Central memory CD8-positive, alpha-beta T cell (primary cell): ENCODE measurements at places on chromosomes 7 and 10.
A peak's percentile ranks its signal among the peaks of the same experiment; 100 is the strongest.

- peaks cover 21% of the 10 kb centered on the region for H3K36me3 ChIP-seq
- H3K4me3 ChIP-seq = peak overlapping the region; percentile 96
- peaks cover 49% of the 10 kb centered on the region for H3K4me1 ChIP-seq
- DNase-seq = no peak
- H3K27ac ChIP-seq = peak overlapping the region; percentile 99
These were observed 818 bp downstream of the DLD start for GRCh38 chr7:107891636-107892366.

DNA sequence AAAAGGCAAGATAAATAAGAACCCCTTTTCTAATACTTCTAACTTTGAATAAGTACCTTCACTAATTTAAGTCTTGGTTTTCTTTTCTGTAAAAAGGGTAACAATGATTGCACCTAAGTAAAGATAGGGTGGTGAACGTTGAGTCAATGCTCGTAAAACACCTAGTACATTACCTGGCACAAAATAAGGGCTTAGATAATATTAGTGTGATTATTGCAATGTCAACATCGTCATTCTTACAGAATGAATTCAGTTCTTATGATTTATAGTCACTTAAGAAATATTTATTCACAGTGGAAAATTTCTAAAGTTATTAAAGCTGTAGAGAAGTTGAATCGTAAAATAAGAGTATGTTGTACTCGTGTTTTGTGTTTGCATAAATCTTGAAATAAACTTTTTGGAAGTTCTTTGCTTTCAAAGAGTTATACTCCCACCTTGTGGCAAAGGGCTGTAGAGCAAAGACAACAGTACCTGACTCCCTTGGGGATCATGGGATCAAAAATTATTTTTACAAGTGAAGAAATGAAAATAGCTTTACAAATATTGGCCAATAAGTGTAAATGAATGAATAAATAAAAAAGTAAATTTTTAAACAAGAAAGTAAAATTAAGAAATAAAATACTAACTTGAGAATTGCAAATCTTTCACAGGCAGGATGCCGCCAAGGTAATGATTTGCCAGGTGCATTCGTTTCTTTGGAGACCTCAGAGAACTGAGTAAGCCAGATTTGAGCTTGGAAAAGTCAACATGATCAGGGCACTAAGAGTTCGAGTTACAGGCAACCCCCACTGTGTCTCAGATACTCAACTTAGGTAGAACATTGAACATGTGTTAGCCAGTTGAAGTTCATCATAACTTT, 285.8 kb upstream of the CACNA2D1 start:
- no peaks in the 10 kb centered on the region for H3K36me3 ChIP-seq
- no peak overlapping the region for H3K4me3 ChIP-seq
- no peaks in the 10 kb centered on the region for H3K4me1 ChIP-seq
- no peaks in the 10 kb centered on the region for H3K27me3 ChIP-seq
- DNase-seq = no peak
- no peak overlapping the region for H3K27ac ChIP-seq

- H3K36me3 ChIP-seq = no peaks in the 10 kb centered on the region
- H3K27me3 ChIP-seq = no peaks in the 10 kb centered on the region
- H3K4me3 ChIP-seq = no peak overlapping the region
- no peak overlapping the region for H3K27ac ChIP-seq
These were observed 77.6 kb upstream of the ZMIZ1 start for GRCh38 chr10:78991187-78991586.

DNA sequence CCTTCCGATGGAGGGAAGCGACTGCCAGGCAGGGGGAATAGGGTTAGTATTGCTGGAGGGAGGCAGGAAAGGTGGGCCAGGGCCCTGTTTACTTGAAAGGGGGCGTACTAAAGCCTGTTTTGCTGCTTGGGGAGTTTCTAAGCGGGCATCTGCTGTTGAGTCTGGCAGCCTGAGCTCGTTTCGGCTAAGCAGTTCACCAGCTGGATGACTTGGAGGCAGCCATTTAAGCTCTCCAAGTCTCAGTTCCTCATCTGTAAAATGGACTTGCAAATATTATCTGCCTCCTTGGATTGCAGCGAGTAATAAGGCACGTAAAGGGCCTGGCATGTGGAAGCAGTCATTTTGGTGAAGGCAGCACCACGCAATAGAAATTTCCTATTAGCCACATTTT, 44.0 kb downstream of the LDB3 start:
- DNase-seq = no peak
- peaks cover 8% of the 10 kb centered on the region for H3K36me3 ChIP-seq
- H3K27me3 ChIP-seq = no peaks in the 10 kb centered on the region
- H3K27ac ChIP-seq = peak overlapping the region; percentile 91
- peaks cover 18% of the 10 kb centered on the region for H3K4me1 ChIP-seq

DNA sequence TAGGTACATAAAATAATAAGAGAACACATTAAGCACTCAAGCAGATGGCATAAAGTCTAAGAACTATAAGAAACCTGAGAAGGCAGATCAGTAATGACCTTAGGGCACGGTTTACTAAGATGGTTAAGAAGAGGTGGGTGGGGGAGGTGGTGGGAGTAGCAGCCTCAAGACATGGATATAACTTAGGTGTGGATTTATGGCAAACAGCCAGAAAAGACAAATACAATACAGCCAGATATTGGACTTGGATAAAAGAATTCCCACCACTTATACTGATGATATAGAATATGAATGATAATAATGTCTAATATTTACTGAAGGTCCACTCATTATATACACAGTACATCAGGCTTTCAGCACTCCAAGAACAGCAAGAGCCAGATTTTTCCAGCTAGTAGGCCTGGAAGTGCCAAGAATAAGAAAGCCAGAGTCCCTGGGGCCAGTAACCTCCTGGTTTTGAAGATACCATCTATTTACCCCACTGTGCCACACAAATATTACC, 11.9 kb downstream of the DPY19L1 start:
- no peak overlapping the region for H3K27ac ChIP-seq
- H3K36me3 ChIP-seq = no peaks in the 10 kb centered on the region
- H3K4me3 ChIP-seq = no peak overlapping the region
- DNase-seq = no peak
- peaks cover 20% of the 10 kb centered on the region for H3K4me1 ChIP-seq

- DNase-seq = no peak
- H3K4me1 ChIP-seq = no peaks in the 10 kb centered on the region
- H3K36me3 ChIP-seq = no peaks in the 10 kb centered on the region
- no peak overlapping the region for H3K27ac ChIP-seq
- peaks cover 45% of the 10 kb centered on the region for H3K27me3 ChIP-seq
These were observed 484.2 kb downstream of the PLXNA4 start for GRCh38 chr7:132092106-132092505.

DNA sequence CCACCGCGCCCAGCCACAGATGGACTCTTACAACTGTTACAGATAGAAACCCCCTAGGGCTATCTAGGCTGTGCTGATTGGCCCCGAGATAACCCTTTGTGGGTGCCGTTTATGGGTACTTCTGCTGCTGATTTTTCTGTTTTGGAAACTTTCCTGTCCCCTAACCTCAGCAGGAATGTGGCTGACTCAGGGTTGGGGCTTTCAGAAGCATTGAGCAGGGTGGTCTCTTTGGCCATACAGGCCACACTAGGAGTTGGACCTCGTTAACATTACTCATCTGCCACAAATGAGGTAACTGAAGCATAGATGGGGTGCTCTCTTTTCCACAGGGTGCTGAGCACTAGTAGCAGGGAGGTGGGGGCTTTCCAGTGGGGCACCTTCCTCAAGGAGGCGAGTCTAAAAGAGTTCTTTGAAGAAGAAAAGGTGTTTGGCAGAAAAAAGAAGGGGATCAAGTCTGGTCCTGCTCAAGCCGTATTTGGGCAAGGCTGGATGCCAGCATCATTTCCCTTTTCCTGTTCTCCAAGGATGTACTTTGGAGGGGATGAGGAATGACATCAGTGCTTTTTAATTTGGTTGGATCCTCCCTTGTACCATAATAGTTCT, 6.4 kb downstream of the ZSCAN25 start:
- DNase-seq = no peak
- H3K4me1 ChIP-seq = peaks cover 48% of the 10 kb centered on the region
- H3K4me3 ChIP-seq = peak overlapping the region; percentile 83
- peaks cover 54% of the 10 kb centered on the region for H3K36me3 ChIP-seq
- H3K27me3 ChIP-seq = no peaks in the 10 kb centered on the region
- peak overlapping the region; percentile 94 for H3K27ac ChIP-seq

- H3K27ac ChIP-seq = peak overlapping the region; percentile 57
- no peak overlapping the region for H3K4me3 ChIP-seq
- peaks cover 9% of the 10 kb centered on the region for H3K4me1 ChIP-seq
- no peak for DNase-seq
These were observed 114.0 kb downstream of the WDFY4 start for GRCh38 chr10:48798481-48799254.

- DNase-seq = no peak
- H3K36me3 ChIP-seq = peaks cover 7% of the 10 kb centered on the region
- peaks cover 19% of the 10 kb centered on the region for H3K4me1 ChIP-seq
- no peak overlapping the region for H3K4me3 ChIP-seq
- H3K27me3 ChIP-seq = no peaks in the 10 kb centered on the region
- H3K27ac ChIP-seq = no peak overlapping the region
These were observed 2.7 kb upstream of the TMEM254 start for GRCh38 chr10:80075781-80076180.

DNA sequence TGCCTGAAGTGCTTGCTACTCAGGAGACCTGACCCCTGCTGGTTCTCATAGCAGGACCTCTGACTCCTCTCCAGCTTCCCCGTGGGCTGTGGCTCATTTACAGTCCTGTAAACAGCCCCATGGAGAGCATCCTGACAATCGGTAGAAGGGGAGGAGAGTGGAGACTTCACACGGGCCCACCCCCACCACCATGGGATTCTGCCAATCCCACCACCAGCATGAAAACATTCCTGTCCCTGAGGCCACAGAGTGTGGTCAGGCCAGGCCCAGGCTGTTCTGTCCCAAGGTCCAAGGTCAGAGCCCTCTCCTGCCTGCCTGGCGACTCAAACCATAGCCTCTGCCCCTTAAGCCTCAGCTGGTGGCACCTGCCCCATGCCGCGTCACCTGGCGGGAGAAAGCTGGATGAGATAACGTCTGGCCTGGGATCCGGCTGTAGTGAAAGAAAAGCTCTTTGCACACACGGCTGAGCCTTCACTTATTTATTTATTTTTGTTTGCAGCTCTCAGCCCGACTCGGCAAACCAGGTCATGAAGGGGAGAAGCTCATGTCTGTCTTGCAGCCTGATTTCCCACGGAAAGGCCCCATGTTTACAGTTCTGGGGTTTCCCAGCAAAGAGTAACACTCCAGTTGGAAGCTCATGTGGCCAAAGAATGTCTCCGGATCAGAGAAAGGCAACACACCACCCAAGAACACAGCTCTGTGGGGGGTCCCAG, 293.6 kb upstream of the ZMIZ1 start:
- no peak overlapping the region for H3K27ac ChIP-seq
- no peaks in the 10 kb centered on the region for H3K36me3 ChIP-seq
- H3K27me3 ChIP-seq = peaks cover 10% of the 10 kb centered on the region
- no peaks in the 10 kb centered on the region for H3K4me1 ChIP-seq

DNA sequence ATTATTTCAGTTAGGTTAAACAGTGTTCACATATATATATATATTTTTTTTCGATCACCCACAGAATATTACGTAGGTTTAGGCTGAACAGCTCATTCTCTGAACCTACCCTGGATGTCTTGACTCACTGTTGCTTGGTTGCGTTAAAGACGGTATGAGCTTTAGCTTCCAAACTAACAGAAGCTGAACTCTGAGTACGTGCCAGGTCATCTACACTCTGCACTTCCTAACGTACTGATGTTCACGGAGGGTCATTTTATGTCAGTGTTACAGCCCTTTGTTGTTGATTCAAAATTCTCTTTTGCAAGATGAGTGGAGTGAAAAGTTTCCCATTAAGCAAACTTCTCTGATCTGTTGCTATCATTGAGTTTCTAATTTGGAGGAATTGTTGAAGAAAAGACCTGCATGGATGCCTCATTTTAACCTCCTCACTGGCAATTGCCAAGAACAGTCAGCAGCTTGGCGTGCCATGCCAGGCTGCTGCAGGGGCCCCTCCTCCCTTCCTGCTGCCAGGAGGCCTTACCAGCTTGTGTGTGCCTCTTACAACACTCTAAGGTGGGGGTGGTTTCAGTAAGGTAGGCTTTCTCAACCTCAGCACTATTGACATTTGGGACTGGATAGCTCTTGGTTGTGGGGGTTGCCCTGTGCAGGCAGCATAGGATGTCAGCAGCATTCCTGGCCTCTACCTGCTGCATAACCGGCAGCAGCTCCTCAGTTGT, 44.3 kb downstream of the INSYN2A start:
- H3K27ac ChIP-seq = no peak overlapping the region
- peaks cover 9% of the 10 kb centered on the region for H3K27me3 ChIP-seq

- DNase-seq = no peak
- no peak overlapping the region for H3K27ac ChIP-seq
- no peaks in the 10 kb centered on the region for H3K27me3 ChIP-seq
- H3K4me3 ChIP-seq = no peak overlapping the region
- H3K36me3 ChIP-seq = peaks cover 2% of the 10 kb centered on the region
These were observed 165.9 kb downstream of the AUTS2 start for GRCh38 chr7:69764147-69764546.
